ENCODE measurements at places on chromosomes 2 and 18.

DNA sequence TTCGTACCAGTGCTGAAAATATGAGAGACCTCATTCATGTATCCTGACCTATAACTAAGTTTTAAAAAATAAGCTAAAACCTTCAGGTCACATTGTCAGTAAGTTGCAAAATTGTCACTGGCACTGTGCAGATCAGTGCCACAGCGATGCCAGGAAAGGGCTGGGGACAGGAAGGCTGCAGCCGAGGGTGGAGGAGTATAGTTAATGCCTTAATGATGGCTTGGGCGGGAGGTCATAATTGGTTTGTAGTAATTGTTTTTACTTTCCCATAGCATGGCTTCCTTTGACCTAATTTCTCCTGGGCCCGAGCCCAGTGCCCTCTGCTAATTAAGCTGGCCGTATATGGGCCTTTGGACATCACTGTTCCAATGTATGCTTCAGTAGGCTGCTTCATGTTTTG, 47.2 kb upstream of the RAB12 start:
- DNase-seq = no peak

- DNase-seq = no peak
Observed at GRCh38 chr2:66509326-66509811, 74.4 kb downstream of the MEIS1 start.

GRCh38 chr2:61720911-61721310, 132.9 kb downstream of the FAM161A start:
- no peak for DNase-seq

DNA sequence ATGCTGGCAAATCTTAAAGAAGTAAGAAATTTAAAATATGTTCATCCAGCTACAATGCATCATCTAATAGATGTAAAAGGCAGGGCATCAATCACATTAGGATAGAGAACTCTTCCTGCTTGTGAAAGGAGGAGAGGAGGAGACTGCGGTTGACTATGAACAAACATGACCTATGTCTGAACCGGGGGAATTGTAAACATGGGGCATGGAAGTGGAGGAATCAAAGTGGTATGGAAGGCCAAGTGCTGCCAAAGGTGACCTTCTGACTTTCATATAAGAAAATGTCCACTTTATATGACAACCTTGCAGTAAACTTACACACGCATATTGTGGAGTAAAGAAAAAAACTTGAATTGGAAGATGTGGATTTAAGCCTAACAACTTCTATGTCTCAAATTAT, 20.0 kb upstream of the SLC8A1 start:
- DNase-seq = no peak

DNA sequence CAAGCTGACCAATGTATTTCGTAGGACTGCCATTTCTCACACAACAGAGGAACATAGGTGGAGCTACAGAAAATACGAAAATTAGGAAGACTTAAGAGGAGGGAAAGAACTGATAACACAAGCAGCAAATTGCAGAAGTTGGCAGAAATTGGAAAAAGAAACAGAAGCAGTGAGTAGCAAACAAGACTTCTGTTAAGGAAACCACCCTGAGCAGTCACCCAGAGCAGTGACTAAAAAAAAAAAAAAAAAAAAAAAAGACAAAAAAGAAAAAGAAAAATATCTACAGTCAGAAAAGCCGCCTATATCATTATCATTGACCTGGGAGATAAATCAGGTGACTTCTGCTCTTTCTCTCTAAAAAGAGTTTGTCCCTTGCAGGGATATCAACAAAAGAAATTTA, 21.4 kb downstream of the STK17B start:
- no peak for DNase-seq

GRCh38 chr2:240567137-240567871, 980 bp upstream of the RNPEPL1 start:
- DNase-seq = no peak

DNA sequence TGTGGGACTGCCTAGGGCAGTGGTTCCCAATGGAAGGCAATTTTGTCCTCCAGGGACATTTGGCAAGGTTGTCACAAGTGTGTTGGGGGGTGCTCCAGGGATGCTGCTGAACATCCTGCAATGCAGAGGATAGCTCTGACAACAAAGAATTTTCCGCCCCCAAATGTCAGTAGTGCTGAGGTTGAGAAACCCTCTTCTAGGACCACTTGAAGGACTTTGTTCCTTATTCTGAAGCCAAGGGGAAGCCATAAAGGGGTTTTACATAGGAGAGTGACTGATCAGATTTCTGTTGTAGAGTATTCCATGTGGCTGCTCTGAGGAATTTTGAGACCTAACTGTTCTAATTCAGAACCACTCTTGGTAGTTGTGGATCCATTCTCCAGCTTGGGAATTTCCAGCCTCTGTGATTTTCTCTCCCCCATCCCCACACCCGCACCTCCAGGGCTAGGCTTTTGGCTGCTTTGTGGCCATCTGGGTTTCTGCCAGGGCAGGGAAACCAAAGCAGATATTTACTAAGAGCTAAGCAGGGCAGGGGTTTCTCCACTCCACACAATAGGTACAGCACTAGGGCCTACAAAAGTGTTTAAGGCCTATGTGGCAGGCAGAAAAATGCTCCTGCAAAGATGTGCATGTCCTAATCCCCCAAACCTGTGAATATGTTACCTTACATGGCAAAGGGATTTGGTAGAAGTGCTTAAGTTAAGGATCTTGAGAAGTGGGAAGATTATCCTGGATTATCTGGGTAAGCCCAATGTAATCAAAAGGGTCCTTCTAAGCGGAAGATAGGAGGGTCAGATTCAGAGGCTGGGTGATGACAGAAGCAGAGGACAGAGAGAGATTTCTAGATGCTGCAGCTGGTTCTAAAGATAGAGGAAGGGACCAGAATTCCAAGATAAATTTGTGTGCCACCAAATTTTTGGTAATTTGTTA, 135.4 kb downstream of the TMEM17 start:
- DNase-seq = no peak

- no peak for DNase-seq
Observed at GRCh38 chr18:50398947-50399346, 24.1 kb downstream of the SKA1 start.

- no peak for DNase-seq
Observed at GRCh38 chr2:118973542-118973951, 31.6 kb downstream of the MARCO start.

DNA sequence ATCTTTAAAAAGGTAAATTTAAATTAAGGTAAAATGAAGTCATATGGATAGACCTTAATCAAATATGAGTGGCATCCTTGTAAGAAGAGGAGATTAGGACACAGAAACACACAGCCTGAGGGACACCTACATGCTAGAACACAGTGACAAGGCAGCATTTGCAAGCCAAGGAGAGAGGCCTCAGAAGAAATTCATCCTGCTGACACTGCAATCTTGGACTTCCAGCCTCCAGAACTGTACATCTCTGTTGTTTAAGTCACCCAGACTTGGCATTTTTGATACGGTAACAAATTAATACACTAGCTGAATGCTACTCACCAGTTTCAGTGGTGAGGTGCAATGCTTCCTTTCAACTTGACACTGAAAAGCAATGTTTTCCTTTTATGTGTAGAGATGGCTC, 305.0 kb downstream of the TDRD15 start:
- DNase-seq = no peak

DNA sequence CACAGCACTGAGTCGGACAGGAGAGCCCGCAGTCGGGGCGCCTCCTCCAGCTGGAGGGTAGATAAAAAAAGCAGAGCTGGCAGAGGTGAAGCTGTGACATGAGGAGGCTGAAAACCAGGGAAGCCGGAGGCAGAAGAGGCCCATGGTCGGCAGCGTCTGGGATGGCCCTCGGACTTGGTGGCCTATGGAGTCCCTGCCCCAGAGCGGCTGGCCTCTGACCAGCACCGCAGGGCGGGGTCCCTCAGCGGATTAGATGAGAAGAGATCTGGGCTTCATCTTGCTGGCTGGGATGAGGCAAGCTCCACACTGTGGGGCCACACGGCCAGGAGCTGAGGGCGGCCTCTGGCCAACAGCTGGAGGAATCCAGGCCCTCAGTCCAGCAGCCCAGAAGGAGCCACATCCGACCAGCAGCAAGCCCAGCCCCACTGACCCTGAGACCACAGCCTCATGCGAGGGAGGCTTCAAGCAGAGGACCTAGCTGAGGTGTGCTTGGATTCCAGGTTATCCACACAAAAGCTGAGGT, 174.1 kb downstream of the EIPR1 start:
- no peak for DNase-seq

- no peak for DNase-seq
Observed at GRCh38 chr2:109217362-109218086, 88.5 kb downstream of the SH3RF3 start.
